Amygdala (tissue), 56 donors: ENCODE measurements at places on chromosomes 2 and 18.

DNA sequence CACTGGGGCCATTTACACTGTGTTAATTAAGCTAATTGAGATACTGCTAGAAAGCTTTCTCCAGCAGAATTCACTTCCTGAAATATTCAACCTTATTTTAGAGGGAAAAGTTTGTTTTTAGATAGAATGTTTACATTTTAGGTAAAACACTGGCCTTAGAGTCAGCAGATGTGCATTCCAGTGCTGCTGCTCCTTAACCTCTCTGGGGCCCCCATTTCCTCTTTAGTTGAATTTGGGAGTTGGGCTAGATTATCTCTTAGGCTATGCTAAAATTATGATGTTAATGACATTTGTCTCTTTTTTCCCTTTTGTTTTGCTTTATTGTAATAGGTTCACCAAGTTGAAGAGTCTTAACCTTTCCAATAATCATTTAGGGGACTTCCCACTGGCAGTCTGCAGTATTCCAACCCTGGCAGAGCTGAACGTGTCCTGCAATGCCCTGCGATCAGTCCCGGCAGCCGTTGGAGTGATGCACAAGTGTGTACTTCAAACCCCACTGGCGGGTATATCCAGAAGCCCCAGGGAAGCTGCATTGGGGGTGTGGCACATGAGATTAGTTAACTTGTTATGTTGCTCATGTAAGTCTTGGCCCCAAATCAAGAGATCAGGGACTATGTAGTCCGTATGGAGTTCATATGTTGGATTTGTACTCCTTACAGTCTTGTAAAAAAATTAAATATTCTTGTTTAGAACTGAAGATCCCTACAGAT is 179.5 kb downstream of the PHLPP1 start:
- DNase-seq = no peak

GRCh38 chr18:23805898-23806297 is 116.6 kb downstream of the LAMA3 start:
- no peak for DNase-seq

- no peak for DNase-seq
Observed at GRCh38 chr2:186569897-186570296, 20.0 kb upstream of the ITGAV start.

- DNase-seq = no peak
Observed at GRCh38 chr2:63047321-63048279, 3.0 kb upstream of the OTX1 start.

- no peak for DNase-seq
Observed at GRCh38 chr2:3868012-3868805, 164.8 kb downstream of the DCDC2C start.

GRCh38 chr2:10331027-10331701 is 28.5 kb downstream of the HPCAL1 start:
- DNase-seq = no peak

- no peak for DNase-seq
Observed at GRCh38 chr2:197915548-197916265, 111.3 kb downstream of the PLCL1 start.

DNA sequence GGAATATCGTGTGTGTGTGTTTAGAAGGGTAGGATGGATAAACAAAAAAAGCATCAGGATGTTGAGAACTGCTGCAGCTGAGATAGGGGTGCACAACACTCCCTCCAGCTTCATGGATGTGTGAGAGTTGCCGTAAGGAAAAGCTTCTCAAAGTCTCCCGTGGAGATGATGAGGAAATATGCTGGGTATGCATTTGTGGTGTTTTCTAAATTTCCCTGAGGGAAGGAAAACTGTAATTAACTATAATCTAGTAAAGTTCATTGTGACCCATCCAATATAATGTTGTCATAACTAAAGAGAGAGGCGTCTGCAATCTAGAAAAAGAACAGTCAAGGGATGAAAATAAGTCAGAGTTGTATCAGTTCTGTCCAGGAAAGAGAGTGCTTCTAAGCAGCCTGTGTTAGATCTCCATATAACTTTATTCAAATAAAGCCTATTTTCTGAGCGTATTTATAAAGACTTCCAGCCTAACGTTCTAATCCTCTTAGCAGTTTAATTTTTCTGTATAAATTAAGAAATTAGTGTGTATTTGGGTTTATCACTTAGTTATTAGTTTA is 7.3 kb upstream of the LMAN2L start:
- no peak for DNase-seq

DNA sequence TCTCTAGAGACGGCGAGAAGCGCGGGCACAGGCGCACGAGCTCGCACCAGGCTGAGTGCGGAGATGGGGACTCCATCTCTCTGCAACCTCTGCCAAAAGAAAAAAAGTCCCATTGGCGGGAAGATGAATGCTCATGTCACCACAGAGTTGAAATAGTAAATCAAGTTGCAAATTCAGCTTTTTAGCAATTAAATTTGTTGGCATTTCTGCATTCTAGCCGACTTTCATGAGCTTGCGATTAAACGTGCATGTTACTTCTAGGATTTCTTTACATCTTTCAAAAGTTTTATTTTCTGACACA is 588 bp downstream of the CHAC2 start:
- DNase-seq = no peak

DNA sequence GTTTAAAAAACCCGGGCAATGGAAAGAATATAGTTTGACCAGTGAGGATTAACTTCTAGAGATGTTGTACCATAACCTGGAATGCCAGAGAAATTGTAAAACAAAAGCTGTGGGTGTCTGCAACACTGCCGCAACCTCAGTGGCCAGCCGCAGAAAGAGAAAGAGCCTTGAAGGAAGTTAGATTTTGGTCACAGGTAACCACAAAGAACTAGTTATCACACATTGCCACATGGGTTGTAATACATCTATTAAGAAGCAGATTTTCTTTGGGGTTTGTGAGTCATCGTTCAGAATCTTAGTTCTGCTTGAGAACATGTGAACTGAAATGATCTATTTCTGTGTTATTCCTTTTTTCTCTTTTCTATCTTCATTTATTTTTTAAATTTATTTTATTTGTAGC is 222.9 kb upstream of the AGAP1 start:
- no peak for DNase-seq

- DNase-seq = no peak
Observed at GRCh38 chr2:231034291-231034882, 2.9 kb upstream of the C2orf72 start.

DNA sequence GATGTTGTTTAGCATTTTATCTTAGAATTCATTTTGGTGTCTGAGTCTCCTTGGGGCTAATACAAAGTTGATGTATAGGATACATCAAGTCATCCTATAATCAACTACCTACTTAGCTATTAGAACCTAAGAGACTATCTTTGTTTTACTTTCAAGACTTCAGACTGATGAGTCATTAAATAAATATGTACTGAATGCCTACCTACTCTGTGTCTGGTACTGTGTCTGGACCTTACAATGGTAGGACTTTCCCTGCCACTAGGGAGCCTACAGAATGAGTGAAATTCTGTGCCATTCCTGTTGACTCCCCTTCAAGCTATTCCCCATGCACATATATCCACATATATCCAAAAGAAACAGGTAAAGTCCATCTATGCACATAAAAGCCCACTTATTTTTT is 114.5 kb downstream of the ERBB4 start:
- DNase-seq = no peak

DNA sequence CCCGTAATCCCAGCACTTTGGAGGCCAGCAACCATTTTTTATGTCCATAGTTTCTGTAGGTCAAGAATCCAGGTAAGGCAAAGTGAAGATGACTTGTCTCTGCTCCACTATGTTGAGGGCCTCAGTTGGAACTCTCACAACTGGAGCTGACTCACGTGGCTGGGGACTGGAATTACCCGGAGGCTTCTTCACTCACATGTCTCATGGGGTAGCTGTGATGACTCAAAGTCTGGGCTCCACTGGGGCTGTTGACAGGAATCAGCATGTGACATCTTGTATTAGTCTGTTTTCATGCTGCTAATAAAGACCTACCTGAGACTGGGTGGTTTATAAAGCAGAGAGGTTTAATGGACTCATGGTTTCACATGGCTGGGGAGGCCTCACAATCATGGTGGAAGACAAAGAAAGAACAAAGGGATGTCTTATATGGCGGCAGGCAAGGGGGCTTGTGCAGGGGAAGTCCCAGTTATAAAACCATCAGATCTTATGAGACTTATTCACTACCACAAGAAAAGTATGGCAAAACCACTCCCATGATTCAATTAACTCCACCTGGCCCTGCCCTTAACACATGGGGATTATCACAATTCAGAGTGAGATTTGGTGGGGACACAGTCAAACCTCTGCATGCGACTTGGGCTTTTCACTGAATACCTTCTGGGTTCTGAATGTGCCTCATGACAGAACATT is 7.8 kb upstream of the PPP1R1C start:
- no peak for DNase-seq

GRCh38 chr18:60417946-60418345 is 45.4 kb upstream of the MC4R start:
- DNase-seq = no peak

- no peak for DNase-seq
Observed at GRCh38 chr2:177183860-177184259, 28.7 kb upstream of the HNRNPA3 start.

DNA sequence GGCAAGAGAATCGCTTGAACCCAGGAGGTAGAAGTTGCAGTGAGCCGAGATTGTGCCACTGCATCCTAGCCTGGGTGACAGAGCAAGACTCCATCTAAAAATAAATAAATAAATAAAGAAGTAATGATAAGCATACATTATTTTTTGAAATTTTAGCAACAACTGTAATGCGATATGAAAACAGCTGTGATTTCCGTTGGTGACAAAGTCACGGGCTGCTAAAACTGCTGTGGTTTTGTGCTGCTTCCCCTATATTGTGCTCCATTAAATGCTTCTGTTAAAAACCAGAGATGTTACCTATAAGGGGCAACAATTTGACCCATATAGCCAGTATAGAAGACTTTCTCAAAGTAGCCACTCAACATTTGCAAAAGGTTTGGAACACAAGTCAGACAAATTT is 8.3 kb downstream of the TRIM54 start:
- DNase-seq = no peak

DNA sequence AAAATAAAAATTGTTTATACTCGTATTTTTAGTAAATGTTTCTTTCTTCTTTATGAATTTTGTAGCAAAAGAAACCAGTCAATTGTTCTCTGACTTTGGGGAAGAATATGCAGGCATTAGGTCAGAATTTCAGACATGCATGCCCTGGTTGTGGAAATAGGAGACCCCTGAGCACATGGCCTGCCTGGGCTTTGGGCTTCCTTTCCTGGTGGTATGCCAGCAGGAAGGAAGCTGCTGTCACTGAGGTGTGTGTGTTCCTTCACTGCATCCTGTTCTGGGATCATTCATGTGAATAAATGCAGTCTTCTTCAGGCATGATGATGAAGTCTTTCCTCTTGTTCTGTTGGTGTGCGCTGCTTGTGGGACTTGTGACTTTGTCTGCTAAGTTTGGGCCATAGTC is 920.2 kb upstream of the VRK2 start:
- no peak for DNase-seq
